ENCODE measurements at places on chromosomes 12 and 14.
A peak's percentile ranks its signal among the peaks of the same experiment; 100 is the strongest.

- DNase-seq: no peak
Observed at GRCh38 chr14:50371546-50371945, 25.1 kb downstream of the CDKL1 start.

DNA sequence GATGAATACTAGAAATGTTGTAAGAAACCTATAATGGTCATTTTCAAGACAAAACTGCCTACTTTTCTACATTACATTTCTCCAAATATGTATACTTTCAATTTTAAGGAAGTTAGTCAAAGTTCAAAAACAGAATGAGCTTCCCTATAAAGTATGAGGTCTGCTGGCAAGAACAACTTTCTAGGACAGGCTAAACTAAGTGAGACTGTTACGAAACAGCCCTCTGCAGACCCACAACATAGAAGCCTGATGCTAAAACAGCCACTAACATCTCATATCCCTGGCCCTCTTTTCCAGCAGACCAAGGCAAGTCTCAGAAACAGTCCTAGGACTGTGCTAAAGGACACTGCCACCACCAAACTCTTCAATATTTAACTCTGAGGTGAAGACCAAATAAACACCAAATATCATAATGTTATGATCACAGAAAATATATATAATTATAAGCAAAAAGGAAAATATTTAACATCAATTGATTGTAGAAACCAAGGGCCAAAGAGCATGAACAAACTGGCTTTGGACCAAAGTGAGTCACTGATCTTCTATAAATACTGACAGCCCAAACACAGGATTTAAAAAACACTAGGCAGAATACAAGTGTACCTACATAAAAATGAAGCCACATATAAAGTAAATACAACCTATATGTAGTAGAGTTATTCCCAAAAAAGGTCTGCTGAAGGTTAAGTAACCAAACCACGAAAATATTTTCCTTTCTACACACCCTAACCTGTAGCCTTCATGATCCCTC, 27.7 kb downstream of the PPP4R3A start:
- no peak for DNase-seq

DNA sequence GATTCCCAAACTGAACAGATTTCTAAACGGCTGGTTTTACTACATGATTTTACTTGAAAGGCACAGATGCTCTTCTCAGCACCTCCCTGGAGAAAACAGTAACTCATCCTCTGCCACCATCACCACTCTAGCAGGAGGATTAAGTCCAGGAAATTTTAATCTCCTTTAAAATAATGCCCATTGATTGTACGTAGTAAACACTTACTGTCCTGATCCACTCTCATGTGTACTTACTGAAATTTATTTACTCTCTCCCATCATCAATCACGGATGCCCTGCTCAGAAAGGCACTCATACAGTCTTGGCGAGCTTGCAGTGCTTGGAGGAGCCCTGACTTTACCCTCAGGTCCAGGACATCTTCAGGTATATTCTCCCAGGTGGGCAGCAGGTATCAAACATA, 239.8 kb upstream of the EGLN3 start:
- no peak for DNase-seq

DNA sequence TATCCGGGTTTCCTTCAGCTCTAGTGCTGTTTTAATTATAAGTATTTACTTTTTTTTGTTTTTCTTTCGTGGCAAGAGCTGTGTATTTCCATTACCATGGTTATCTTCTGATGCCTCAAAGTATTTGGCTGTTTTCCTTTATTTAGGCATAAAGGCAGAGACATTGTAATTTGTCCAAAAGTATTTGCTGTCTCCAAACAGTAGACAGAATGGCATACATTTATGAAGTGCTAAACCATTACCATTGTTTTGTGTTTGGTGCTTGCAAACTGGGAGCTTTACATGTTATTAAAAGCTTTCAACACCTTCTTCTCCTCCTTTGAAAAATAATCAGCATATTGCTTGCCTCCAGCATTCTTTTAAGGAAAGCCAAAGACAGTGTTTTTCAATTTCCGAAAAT, 46.3 kb downstream of the FLRT2 start:
- no peak for DNase-seq

- no peak for DNase-seq
Observed at GRCh38 chr14:71029236-71029781, 122.0 kb downstream of the PCNX1 start.

DNA sequence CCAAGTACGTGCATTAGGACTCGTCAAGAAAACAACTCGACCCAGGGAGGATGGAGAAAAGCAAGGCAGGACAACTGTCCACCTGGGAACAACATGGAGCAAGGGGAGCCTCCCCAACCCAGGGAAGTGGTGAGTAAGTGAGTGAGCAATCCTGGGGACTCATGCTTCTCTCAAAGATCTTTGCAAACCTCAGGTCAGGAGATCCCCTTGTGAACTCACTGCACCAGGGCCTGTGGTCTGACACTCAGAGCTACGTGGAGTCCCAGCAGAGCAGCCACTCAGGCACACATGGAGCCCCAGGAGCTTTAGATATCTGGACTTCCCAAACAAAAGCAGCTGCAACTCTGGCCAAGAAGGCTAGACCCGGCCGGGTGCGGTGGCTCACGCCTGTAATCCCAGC, 12.2 kb upstream of the OR5AU1 start:
- no peak for DNase-seq

GRCh38 chr12:7650091-7650490, 15.6 kb downstream of the APOBEC1 start:
- no peak for DNase-seq

DNA sequence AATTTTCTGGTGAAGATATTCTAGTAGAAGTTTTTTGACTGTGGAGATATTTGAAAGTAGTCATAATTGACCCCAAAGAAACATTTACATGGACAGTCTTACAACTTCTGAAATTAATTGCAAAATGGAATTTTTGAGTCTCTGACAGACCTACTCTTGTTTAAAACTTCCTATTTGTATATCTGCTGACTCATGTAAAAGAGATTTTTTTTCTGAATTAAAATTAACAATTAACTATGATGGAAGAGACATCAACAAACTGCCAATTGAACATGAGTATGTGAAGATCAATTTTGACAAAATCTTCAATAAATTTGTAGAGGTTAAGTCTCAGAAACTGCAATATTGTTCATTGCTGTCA, 108.5 kb upstream of the MAX start:
- DNase-seq: no peak

DNA sequence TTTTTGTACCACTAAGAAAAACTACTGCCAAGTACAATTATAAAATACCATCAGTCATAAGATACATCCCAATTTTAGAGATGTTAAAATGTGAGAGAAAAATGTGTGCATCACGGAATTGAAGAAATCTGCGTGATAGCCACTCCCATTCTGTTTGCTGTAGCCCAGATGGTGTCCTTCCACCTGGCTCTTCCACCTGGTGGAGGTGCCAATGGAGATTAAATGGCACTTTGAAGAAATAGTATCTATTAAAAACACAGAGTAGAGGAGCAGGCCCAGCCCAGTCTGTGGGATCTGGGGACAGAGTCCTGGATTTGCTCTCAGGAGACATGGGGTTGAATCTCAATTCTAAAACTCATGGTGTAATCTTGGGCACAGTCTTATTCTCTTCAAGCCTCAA, 35.5 kb downstream of the TSPAN11 start:
- peak; percentile 63 for DNase-seq

- no peak for DNase-seq
Observed at GRCh38 chr14:104750056-104750752, 2.7 kb upstream of the SIVA1 start.

DNA sequence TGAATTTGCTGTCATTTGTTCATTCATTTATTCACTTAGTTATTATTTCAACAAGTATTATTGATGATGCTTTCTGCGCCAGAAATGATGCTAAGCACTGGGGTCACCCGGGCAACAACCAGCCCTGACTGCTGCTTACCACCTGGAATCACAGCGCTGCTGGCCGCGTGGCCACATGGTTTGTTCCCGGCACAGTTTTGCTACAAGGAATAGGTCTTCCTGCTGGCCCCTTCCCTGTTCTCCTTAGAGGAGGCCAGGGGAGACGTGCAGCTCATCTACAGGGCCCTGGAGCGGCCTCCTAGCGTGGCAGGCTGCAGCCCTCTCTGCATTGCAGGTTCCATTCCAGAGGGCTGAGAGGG, 7.0 kb downstream of the JDP2 start:
- DNase-seq: no peak

GRCh38 chr12:115172521-115172920, 488.5 kb upstream of the TBX3 start:
- DNase-seq: no peak

- peak; percentile 87 for DNase-seq
Observed at GRCh38 chr12:127494961-127495915, 771.7 kb upstream of the TMEM132C start.

DNA sequence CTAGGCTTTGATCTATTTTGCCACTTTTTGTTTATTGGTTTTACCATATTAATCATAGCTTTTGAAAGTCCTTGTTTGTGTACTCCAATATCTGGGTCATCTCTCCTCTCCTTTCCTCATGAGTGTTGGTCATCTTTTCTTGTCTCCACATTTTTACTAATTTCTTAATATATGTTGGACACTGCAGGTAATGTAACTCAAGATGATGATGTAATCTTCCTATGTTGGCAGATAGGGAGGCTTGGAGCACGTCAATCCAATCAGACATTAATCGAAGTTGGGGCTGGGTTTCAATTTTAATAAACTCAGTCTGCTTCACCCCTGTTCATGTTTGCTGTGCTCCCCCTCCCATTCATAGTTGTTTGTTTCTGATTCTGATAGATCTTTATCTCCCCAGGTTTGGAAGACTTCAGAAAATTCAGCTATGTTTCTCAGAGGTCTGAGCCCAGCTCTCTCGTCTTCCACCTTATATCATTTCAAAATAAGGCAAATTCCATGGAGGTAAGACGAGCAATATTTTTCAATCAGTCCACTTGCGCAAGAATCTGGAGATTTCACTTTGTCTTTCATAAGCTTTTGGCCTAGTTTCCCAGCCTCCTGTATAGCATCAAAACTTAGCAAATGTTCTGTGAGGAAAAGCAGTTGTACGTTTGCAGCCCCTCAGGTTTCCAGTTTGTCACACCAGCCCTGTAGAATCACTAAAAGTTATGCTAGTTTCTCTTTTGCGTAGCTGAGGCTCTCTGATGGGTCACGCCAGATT, 504.1 kb downstream of the TMTC2 start:
- DNase-seq: no peak

- DNase-seq: no peak
Observed at GRCh38 chr12:111398530-111398929, 7.2 kb upstream of the SH2B3 start.

DNA sequence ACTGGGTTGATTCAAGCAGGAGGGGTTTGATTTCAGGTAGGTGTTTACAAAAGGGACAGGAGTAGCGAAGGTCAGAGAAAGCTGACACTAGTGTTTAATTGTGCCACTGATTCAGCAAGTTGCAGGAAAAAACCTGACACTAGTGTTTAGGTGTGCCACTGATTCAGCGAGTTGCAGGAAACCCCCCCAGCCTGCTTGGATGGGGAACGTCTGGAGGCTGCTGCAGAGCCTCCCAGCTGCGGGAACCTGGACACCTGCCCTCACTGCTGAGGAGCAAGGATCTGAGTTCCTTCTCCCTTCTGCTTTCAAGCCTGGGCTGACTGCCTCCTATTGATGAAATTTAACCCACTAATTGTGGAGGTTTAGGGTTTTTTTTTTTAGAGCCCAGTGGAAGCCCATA, 84.2 kb downstream of the AVPR1A start:
- DNase-seq: peak; percentile 40

DNA sequence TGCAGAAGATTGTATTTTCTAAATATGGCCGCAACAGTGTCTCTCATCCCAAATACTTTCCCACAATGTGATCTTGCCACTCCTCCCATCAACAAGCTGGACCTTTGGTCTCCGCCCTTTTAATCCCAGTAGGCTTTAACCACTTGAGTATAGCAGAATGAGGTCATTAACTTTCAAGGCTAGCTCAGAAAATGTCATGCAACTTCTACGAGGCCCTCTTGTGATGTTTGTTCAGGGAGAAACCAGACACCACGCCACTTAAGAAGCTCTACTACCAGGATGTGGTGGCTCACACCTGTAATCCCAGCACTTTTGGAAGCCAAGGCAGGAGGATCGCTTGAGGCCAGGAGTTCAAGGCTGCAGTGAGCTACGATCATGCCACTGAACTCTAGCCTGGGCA, 20.1 kb upstream of the OR6J1 start:
- DNase-seq: no peak

DNA sequence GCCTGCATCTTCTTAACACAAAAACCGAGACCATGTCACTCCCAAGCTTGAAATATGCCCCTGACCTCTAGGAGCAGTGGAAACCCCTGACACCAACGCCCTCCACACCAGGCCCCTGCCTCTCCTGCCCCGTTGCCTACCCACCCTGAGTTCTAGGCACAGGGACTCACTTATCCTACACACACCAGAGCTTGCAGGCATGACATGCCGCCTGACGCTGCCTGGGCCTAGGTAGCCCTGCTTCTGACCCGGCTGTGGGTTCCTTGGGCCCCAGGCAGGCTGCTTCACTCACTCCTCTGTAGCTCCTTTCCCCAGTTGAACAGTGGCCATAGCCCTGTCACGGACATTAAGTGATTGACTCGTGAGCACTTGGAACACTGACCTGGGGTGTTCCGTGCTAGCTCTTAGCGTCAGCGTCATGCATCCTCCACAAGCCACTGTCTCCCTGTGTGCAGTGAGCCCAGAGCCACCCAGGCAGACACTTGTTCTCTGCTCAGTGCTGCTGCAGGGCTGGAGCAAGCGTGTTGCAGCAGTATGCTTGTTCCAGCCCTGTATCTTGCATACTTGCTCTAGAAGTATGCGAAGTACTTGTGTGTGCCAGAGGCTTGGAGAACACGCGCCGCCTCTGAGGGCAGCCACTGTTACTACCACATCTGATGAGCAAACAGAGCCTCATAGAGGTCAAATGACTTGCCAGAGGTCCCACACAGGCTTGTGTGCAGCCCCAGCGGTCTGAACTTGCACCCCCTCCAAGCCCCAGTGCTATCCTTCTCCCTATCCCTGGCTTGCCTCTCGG, 15.6 kb downstream of the OTUB2 start:
- no peak for DNase-seq

- no peak for DNase-seq
Observed at GRCh38 chr12:131487388-131488124, 223.3 kb upstream of the SFSWAP start.

GRCh38 chr12:107568718-107569117, 116.9 kb upstream of the PWP1 start:
- no peak for DNase-seq

GRCh38 chr12:19648591-19648990, 209.3 kb downstream of the AEBP2 start:
- DNase-seq: no peak

GRCh38 chr12:116583129-116583694, 24.0 kb downstream of the MAP1LC3B2 start:
- DNase-seq: no peak
